ENCODE measurements at places on chromosomes 16 and 17.
A peak's percentile ranks its signal among the peaks of the same experiment; 100 is the strongest.

- DNase-seq, result no peak
These were observed 6.4 kb downstream of the CBFA2T3 start for GRCh38 chr16:88970539-88971065.

GRCh38 chr17:40177275-40177874 is at the start of gene RAPGEFL1:
RAPGEFL1 (plus strand) TSS chr17:40177470; CDS start chr17:40177862, 392 bp downstream.
- DNase-seq, result peak; percentile 73

- DNase-seq, result no peak
These were observed 25.9 kb upstream of the CACNG4 start for GRCh38 chr17:66938656-66939055.

GRCh38 chr17:1166276-1166675 is 13.5 kb downstream of the ABR start:
- no peak for DNase-seq

DNA sequence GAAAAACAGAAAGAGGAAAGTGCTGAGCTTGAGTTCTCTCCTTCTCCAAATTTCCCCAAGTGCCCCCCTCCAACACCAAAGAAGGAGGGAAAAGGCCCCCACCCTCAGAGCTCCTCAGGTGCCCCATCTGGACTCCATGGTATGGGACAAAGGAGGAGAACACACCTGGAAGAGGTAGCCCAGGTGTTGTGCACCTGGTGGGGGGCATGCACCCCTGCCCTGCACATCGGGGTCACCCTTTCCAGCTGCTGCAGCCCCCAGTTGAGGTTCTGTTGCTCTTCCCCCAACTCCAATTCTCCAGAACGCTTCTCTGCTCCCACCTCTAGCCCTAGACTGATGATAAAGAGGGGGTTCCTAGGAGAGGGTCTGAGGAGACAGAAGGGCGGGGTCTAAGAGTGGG is 3.0 kb upstream of the COL1A1 start:
- DNase-seq, result no peak

- peak; percentile 23 for DNase-seq
These were observed 58.5 kb downstream of the TMEM235 start for GRCh38 chr17:78289802-78290363.
